ENCODE measurements at places on chromosomes 16 and 17.
A peak's percentile ranks its signal among the peaks of the same experiment; 100 is the strongest.

- peak; percentile 71 for DNase-seq
These were observed at the start of gene TGFB1I1 for GRCh38 chr16:31471875-31472708. TGFB1I1 (plus strand) TSS chr16:31472152; CDS start chr16:31472189, 37 bp downstream.

- DNase-seq: peak; percentile 48
These were observed 12.0 kb upstream of the MEOX1 start for GRCh38 chr17:43673516-43674323.

- no peak for DNase-seq
These were observed 6.2 kb downstream of the TMEM97 start for GRCh38 chr17:28325211-28325610.

GRCh38 chr17:65142247-65142646 is 5.1 kb downstream of the RGS9 start:
- DNase-seq: no peak

DNA sequence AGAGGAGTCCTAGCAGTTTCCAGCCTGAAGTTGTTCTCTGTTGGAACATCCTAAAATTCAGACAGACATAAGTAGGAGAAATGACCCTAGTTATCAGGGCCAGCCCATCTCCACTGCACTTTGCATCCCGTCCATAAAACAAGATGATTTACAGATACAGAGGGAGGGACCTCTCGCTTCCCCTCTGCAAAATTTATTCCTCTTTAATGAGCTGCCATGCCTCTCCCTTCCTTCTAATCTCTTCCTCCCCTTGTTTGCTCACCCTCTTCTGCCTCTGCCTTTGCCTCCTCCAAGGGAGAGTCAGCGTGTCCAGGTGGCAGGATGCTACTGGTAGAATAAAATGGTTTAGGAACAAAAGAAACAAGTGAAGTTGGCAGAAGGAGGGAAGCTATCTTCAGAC is 351.3 kb downstream of the SOX9 start:
- DNase-seq: no peak

GRCh38 chr17:29048440-29049368 is 5.8 kb downstream of the PIPOX start:
- DNase-seq: peak; percentile 62

GRCh38 chr17:50534979-50535326 is 2.4 kb downstream of the EPN3 start:
- DNase-seq: peak; percentile 17

DNA sequence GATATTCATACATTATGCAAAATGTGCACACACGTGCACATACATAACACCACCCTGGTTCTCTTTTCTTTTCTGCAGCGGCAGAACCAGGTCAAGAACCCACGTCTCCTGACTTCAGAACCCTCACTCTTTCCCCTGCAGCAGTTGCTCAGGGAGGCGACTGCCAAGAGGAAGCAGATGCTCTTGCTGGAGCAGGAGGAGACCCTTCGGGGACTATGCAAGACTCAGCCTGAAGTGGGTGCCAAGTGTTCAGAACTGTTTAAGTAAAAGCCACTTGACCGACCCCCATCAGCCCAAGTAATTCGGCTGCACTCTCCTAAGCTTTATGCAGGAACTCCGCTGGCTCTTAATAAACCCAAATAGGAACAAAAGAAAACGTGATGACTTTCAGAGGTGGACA is 193.8 kb downstream of the SLC39A11 start:
- DNase-seq: no peak
